CD4-positive, alpha-beta T cell treated with Interleukin-1 beta for 1 hour (primary cell): ENCODE measurements at places on chromosomes 16 and 17.
A peak's percentile ranks its signal among the peaks of the same experiment; 100 is the strongest.

DNA sequence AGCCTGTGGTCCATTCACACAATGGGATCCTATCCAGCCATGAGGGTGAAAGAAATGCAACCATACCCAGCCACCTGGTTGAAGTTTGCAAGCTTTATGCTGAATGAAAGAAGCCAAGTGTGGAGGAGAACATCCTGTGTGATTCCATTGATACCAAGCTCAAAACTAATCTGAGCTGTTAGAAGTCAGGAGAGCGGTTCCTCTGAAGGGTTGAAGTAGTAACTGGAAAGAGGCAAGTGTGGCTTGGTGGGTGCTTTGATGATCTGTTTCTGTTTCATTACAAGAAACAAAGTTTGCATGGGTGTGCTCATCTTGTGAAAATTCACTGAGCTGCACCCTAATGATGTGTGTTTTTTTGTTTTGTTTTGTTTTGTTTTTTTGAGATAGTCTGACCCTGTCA is 99.4 kb downstream of the SALL1 start:
- DNase-seq: no peak

- no peak for DNase-seq
These were observed 548 bp upstream of the ADGRG5 start for GRCh38 chr16:57541754-57542435.

- peak; percentile 51 for DNase-seq
These were observed 4.8 kb downstream of the IL4R start for GRCh38 chr16:27318392-27319256.

GRCh38 chr17:81223762-81224130 is 981 bp upstream of the CEP131 start:
- DNase-seq: peak; percentile 24

- peak; percentile 76 for DNase-seq
These were observed 4.8 kb downstream of the P2RX1 start for GRCh38 chr17:3911271-3912053.

- DNase-seq: no peak
These were observed 44.3 kb upstream of the HELZ start for GRCh38 chr17:67289181-67289876.
